Astrocyte of the hippocampus (primary cell): ENCODE measurements at places on chromosomes 1 and 21.
A peak's percentile ranks its signal among the peaks of the same experiment; 100 is the strongest.

DNA sequence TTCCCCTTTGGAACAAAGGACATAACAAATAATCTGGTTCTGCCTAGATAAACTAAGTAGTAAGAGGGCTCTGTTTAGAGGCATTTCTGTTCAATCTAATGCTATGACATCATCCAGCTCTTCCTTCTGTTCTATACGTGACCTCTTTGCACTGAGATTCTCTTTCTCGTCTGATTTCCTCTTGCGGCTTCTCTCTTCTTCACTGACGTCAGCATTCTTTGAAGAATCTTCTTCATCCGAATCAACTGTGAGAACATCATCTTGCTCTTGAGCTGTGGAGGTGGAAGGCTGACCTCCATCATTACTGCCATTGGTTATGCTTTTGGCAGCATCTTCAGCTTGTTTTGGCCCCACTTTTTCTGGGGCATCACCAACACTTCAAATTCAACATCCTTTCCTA lies 130.4 kb downstream of the HS2ST1 start:
- no peak for DNase-seq

- no peak for DNase-seq
Observed at GRCh38 chr1:25513666-25514065, 29.7 kb upstream of the LDLRAP1 start.

- no peak for DNase-seq
Observed at GRCh38 chr1:33898406-33898805, 34.5 kb downstream of the HMGB4 start.

- DNase-seq = no peak
Observed at GRCh38 chr1:204314171-204314892, 45.4 kb downstream of the PLEKHA6 start.

- no peak for DNase-seq
Observed at GRCh38 chr1:156074661-156075060, 7.6 kb downstream of the MEX3A start.

DNA sequence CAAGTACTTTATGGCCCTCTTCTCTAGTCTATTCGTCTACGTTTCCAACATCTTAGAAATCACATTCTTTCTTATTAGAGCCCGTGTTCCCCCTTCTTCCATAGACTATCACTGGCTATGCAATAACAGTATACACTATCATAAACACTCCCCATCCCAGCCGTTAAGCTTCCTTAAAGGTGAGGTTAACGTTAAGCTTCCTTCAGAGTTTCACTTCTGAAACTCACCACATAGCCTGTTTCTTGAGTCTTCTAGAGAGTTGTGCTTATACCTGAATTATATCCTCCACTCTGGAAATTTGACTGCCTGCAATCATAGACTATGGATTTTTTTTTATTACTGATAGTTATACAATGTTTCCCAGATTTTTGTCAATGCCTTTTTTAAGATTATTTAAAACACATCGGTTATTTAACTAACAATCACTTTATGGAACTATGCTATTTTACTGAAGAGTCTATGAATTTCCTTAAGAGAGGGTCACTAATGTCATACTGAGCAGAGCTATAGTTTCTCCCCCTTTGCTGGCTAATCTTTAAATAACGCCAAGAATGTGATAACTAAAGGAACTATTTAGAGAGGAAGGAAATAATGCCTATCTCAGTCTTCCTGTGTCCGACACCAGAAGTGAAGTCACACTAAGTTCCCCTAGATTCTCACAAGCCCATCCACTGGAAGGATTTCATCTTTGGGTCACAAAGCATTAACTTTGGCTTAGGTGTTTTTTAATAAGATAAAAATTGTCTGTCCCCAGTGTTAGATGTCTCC lies 16.8 kb downstream of the FCER1A start:
- DNase-seq = no peak

DNA sequence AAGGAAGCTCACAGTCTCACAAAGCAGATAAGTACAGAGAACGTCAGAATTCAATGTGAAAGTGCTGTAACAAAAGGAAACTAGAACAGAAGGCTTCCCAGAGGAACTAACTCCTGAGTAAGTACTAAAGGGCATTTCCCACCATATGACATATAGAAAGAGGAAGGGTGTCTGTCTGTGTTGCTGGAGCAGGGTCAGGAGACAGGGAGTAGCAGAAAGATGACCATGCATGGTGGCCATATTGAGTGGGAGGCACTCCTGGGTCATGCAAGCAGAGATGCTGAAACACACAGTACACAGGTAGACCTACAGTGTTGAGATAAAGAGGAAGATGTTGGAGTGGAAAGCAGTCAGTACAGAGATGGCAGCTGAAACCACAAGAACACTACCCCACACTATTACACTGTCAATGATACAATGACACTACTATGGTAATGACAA lies 47.3 kb downstream of the SLC25A24 start:
- DNase-seq = no peak

- DNase-seq = peak; percentile 77
Observed at GRCh38 chr21:34704119-34704518, 35.3 kb downstream of the CLIC6 start.

DNA sequence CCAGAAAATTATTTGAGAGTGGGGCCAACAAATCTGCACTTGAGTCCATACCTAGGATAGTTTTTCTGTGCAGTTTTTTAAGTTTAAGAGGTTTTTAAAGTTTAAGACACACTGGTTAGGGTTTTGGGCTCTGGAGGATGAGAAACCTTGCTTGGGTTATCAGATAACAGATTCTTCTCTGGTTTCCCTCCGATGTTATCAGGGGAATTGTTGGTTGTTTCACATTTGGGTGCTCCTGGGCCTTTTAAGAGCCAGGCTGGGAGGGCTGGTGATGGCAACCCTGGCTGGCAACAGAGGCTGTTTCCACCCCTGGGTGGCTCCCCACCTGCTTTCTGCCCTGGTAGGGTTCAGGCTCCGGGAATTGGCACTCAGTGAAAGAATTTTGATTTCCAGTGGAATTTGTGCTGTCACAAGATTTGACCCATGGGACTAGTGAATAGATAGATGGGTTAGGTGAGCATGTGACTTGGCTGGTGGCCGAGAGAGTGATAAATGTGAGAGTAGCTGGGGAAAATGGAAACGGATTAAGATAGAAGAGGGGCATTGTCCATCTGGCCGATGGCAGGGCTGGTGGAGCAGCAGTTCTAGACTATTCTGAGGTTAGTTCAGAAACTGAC lies 14.8 kb downstream of the VANGL1 start:
- no peak for DNase-seq

- DNase-seq = no peak
Observed at GRCh38 chr1:25716320-25716719, 83.7 kb upstream of the SELENON start.

GRCh38 chr1:156195853-156196252 lies 1.9 kb downstream of the SLC25A44 start:
- DNase-seq = no peak

DNA sequence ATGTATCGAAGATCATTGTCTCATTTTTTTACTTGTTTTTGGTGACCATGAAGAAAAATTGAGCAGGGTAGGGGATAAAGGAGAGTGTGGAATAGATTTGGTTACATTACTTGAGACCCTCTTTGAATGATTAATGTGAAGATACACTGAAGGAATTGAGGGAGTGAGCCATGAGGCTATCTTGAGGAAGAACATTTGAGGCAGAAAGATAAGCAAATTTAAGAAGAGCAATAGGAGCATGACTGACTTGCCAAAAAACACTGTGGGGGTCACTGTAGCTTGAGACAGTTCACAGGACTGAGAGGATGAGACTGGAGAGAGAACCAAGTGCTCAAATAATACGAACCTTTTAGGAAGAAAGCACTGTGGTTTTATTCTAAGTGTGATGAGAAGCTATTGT lies 43.1 kb upstream of the PTPRC start:
- no peak for DNase-seq

GRCh38 chr1:167197692-167198091 lies 23.0 kb upstream of the POU2F1 start:
- DNase-seq = no peak

DNA sequence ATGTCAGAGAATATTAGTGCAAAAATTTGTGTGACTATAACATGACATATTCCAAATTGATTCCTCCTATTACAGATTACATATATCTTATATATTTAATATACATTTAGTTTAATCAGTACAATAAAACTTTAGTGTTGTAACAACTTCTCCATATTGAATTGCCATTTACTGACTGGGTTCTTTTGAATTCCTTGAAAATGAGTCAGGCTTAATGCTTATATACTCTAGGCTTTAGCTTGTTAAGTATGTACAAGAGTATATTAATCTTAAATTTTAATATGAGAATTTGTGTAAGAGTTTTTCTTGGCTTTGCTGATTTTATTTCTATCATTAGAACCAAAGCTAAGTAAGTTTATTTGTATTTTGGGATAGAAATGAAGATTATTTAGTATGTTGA lies 40.3 kb downstream of the XPR1 start:
- no peak for DNase-seq

GRCh38 chr1:116345843-116346242 lies 27.2 kb upstream of the ATP1A1 start:
- DNase-seq = no peak

- no peak for DNase-seq
Observed at GRCh38 chr21:34201481-34201858, 128.1 kb downstream of the MRPS6 start.

DNA sequence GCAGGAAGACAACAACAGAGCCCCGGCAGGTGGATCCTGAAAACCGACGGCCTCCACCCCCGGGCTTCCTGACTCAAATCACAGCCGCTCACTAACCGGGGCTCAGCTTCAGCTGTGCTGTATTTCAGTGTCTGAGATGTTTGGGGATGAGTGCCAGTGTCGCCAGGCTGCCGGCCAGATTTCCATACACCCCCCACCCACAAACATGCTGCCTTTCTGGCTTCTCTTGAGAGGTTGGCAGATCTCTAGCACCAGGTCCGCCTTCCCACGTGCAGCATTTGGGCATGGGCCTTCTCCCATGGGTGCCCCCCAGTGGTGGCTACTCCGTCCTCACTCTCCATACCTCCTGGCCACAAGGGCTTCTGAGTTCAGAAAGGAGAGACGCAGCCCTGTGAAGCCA lies 34.8 kb downstream of the KCNAB2 start:
- DNase-seq = peak; percentile 29

DNA sequence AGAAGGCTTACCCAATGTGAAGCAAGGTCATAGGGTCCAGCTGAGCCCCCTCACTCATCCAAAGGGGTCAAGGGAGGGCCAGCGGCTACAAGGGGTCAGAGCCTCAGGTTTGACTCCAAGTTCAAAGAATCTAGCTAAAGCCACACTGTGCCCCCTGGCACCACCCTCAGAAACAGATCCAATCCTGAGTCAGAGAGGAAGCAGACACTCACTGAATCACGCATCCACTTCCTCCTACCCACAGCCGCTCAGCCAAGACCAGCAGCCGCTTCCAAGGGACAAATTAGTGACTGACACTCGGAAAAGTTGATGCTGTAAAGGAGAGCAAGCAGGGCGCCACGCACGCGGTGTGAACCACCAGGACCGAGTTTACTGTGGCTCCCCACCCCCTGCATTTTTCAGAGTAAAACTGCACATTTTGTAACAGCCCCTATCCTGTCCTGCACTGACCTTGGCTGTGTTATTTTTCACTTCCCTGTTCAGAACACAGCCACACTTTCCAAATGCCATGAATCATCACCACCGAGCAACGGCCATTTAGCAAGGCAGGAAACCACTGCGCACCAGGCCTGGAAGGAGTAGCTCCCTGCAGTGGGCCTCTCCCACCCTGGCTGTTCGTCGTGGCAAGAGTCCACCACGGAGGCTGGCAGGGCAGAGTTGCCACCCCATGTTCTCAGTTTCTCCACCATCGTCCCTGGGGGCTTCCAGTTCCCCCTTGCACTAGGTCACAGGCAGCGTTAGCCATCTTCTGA lies 147.8 kb downstream of the TOMM20 start:
- DNase-seq = peak; percentile 90

- DNase-seq = peak; percentile 89
Observed at GRCh38 chr1:198669023-198669698, 30.3 kb downstream of the PTPRC start.

- no peak for DNase-seq
Observed at GRCh38 chr1:25991937-25992688, 5.8 kb downstream of the PAFAH2 start.

DNA sequence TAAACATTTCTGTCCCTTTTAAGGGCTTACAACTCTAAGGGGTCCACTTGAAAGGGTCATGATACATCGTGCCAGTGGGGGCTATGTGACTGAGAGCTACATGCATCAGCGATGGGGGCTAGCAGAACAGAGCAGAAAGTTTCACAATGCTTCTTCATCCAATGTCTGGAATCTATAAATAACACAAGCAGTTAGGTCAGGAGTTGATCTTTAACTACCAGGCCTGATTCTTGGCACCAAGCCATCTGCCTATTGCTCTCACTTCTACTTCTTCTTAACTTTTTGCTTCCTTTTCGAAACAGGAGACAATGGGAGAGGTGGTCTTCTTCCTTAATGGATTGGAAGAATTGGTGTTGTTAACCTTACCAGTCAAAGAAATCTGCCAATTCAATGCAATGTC lies 410.0 kb downstream of the TGFB2 start:
- no peak for DNase-seq

- DNase-seq = no peak
Observed at GRCh38 chr1:110872745-110873720, at the start of gene CD53. Gene CD53, plus strand, starts transcription at chr1:110873148. Its CDS starts 18,261 bp downstream, at chr1:110891409.

GRCh38 chr1:198880397-198880796 lies 241.6 kb downstream of the PTPRC start:
- peak; percentile 79 for DNase-seq

GRCh38 chr1:159179906-159180305 lies 8.5 kb downstream of the CADM3 start:
- DNase-seq = no peak

DNA sequence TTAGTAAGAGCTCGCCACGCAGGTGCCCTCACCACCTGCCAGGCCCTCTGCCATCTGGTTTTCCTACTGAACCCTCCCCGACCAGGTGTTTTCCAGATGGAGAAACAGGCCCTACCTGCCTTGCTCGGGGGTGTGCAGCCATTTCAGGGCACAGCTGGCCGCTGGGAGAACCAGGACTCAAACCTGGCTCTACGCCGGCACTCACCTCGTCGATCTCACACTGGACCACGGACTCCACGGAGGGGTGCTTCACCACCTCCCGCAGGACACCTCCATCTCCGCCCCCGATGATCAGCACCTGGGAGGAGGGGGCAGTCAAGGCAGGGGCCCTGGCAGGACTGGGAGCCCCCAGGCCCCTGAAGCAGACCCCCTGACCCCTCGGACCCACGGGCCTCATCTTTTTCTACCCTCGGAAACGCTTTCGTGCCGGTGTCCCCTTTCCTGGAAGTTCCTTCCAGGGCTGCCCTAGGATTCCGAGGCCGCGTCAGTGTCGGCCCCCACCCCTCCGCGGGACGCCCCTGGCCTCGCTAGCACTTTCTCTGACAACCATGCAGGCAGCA lies 1.1 kb downstream of the SRM start:
- no peak for DNase-seq

DNA sequence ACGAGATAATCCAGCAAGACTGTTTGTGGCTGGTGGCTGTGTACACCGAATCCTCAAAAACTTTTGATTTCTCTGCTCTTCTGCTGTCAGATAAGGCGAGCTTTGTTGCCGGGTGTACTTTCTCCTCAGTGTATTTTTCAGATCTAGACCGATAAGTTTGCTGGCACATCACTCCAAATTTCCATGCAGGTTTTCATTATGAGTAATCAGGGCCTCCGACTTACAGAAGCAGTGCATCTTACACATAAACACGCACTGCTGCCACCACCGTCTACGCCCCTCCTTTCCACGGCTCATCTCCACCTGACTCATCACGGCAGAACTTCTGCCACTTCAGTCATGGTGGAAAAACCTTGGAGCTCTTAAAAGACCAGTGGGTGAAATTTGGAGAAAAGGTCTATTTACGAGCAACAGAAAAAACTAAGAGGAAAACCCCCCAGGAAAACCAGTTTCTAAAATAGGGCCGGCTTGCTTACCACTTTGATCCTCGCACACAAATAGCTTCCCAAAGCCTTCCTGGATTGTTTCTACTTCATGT lies 7.7 kb downstream of the ZBTB21 start:
- DNase-seq = peak; percentile 81

- peak; percentile 54 for DNase-seq
Observed at GRCh38 chr1:205748403-205749233, 1.4 kb downstream of the NUCKS1 start.
